T-helper 9 cell (primary cell): ENCODE measurements at places on chromosomes 7 and 10.

DNA sequence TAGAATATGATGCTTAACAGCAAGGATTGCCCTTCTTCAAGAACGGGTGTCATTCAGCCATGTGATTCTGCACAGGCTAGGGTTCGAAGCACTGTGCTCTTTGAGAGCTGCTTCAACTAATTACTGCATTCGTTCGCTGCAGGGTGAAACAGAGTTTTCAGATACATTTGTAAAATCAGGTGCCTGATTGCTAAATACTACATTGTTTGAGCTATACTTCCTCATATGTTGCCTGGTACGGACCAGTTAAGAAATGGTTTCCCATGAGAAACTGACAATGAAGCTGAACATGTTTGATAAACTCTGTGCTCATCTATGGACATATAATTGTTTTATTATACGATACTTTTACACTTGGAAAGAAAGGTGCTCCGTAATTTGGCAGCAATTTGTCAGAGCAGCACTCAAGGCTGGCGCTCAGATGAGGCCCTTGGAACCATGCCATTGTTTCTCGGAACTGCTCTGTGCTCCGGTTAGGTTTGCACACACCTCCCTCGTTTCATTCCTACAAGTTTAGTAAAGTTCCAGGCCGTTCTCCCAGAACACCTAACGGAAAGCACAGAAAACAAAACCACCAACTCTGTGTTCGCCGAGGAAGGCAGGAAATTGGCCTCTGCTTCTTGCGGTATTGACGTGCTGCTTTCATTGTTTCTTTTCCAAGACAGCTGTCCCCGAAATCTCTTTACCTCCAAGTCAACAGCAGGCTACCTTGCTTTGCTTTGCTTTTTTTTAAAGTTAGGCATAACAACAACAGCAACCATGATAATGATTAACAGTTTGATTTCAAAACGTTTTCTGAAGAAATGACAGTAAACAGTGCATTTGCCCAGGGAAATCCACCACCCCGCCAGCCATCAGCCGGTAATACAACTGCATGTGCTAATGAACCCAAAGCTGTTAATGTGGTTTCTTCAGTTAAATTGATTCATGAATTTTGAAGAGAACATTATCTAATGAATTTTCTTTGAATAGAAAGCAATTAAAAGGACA, 206.9 kb downstream of the EBF3 start:
- DNase-seq: no peak

DNA sequence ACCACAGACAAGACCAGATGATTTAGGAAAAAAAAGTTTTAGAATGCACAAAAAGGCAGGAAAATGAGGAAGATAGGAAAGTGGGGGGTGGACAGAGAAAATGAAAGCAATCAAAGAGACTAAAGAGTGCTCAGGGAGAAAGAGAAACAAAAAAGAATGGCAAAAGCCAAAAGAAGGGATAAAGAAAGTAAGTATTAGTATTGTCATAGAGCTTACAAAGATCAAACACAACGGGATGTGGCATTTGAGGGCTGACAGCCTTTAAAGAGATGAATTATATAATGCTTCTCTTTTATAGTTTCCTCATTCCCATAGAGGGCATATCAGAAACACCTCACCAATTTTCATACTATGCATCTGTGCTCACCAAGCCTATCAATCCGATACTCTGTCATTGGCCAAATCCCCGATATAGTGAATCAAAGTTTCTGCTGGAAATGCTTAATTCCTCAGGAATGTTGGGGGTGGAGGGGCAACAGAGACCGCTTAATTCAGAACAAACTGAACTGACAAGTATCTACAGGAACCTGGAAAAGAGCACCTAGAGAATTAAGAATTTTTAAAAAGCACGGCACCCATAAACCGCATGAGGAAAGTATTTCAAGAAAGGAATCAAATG, 2.7 kb downstream of the COG5 start:
- peak; percentile 13 for DNase-seq

DNA sequence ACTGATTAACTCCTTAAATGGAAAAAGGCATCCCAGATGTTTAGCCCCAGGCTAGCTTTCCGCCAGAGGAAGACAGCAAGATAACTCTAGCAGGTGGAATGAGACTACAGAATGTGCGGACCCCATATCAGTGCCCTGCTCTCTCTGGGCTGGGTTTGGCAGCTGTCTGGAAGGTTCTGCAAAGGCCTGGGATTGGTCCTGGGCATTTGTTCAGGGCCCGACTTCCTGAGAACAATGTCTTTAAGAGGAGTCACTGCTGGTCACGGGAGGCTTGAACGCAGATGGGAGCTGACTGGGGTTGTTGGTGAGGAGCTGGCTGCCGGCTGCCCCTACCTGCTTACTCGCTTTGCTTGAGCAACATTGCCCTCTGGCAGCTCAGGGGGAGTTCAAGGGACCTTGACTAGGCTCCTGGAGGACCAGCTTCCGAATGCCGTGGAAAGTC, 130.6 kb upstream of the BTBD16 start:
- DNase-seq: no peak

- DNase-seq: no peak
Measured at GRCh38 chr10:115915429-115915828, 357.6 kb downstream of the GFRA1 start.

GRCh38 chr10:127398971-127399365, 150.1 kb upstream of the NPS start:
- no peak for DNase-seq

DNA sequence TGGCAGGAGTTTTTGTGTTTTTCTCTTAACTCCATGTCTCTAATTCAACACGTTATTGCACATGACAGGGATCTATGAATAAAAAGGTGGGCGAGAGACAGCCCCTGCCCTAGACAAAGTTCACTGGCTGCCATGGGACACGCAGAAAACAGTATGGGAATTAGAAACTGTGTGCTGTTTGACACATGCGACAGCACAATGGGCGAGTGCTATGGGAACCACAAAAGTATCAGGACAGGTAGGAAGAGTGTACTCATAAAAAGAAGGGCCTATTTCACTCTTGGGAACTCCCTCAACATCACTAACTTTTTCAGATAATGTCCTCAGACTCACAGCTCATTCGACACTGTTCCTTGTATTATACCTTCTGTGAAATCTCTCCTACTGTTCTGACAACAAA, 45.7 kb downstream of the MINDY3 start:
- no peak for DNase-seq

GRCh38 chr10:11430421-11431215, 180.8 kb downstream of the USP6NL start:
- no peak for DNase-seq

DNA sequence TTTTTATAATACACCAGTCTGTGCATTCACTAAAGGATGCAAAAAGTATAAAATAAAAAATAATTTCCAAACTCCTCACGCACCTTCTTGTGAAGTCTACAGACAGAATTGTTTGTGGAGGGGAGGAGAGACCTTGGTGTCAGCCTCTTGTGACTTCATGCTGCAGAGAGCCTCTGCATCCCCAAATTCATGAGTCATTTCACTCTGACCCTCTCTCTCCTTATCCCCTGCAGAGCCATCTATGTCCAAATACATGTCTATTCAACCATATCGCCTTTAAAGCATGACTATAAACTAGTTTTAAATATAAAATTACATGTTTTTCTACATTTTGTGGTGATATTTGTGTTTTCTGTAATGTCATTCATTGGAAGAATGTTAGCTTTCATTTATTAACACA, 6.0 kb downstream of the CREB5 start:
- DNase-seq: no peak

GRCh38 chr10:89241486-89242344, 9.9 kb downstream of the LIPA start:
- no peak for DNase-seq

- DNase-seq: no peak
Measured at GRCh38 chr7:112431803-112432202, 18.5 kb upstream of the IFRD1 start.
